ENCODE measurements at places on chromosomes 13 and 19.

- DNase-seq: no peak
Measured at GRCh38 chr19:17826508-17827056, 5.3 kb upstream of the INSL3 start.

- no peak for DNase-seq
Measured at GRCh38 chr19:31351056-31351854, 2.0 kb upstream of the TSHZ3 start.

DNA sequence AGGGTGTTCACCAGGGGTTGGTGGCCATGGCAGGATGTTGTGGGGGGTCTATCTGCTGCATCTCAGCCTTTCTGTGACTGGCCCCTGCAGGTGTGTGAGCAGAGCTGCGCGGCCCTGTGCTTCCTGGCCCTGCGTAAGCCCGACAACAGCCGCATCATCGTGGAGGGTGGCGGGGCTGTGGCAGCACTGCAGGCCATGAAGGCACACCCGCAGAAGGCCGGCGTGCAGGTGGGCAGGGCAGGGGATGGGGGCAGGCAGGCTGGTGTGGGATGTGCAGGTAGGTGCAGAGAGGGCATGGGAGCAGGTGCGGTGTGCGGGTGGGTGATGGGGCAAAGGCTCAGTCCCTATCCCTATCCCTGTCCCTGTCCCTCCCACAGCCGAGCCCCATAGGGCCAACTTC, 8.1 kb upstream of the SLC25A42 start:
- DNase-seq: no peak

DNA sequence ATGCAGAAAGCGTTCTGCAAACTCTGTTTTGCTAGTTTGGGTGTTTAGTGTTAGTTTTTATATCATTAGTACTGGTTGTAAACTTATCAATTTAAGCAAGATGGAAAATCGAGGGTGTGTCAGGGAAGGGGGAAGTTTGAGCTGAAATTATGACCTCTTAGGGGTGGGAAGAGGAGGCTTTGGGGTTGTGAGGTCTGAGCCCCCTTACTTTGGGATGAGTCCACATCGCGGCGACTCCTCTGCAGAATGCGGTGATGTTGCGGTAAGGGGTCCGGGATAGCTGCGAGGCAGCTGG, 743 bp upstream of the NDUFS7 start:
- no peak for DNase-seq

DNA sequence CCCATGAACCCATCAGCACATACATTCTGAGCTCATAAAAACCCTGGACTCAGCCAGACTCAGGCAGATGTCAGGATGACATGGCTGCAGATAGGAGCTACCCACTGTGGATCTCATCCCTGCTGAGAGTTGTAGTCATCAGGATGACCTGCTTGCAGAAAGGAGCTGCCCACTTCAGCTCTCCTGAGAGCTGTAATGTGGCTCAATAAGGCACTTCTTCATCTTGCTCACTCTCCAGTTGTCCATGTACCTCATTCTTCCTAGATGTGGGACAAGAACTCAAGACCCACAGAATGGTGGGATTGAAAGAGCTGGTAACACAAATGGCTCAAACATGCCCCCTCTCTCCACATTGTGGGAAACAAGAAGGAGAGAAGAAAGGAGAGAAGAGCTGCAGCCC, 58.2 kb downstream of the SLITRK1 start:
- DNase-seq: no peak
